Activated T-cell treated with anti-CD3 and anti-CD28 coated beads, Interleukin-2, amount 50 U/mL, for 72 hours (primary cell): ENCODE measurements at places on chromosomes 4 and X. TPM values are rescaled to one million over a fixed set of nuclear protein-coding genes. Genes with fewer than 3 reads are reported as not detected.
A peak's percentile ranks its signal among the peaks of the same experiment; 100 is the strongest.

DNA sequence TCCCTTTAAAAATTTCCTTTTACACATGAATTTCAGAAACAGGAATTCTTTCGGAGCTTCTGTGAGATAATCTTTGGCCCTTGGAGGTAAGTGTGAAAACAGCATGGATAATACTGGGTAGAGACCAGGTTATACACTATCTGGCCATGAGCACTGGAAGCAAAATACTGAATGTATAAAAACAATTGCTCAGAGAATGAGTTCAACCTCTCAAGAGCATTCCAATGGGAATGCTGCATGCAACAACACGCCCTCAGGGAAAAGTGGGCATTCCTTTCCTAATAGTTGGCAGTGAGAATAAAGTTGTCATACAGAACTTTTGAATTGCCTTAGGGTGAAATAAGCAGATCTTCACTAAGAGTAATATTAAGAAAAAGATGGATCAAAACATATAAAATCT lies 574.8 kb upstream of the DIPK2B start:
- peaks cover 15% of the 10 kb centered on the region for H3K36me3 ChIP-seq
- no peak overlapping the region for H3K27ac ChIP-seq
- peaks cover 56% of the 10 kb centered on the region for H3K27me3 ChIP-seq
- no peak for DNase-seq
- peaks cover 96% of the 10 kb centered on the region for H3K4me1 ChIP-seq
- H3K4me3 ChIP-seq: peak overlapping the region; percentile 31

DNA sequence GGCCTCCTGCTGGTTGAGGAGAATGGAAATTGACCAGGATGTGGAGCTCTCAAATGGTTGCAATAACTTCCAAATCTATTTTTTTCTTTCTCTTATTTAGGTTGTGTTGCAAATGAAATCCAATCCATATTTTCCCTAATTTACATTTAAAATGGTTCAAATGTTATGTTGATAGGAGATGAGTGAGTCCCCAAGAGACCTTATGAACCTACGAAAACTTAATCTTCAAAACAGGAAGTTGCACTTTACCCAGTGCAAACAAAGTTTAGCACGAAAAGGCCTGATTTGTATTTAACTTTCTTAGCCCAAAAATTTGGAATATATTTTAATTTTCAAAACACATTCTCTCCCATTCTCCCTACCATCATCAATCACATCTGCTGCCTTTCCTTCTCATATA lies 59.3 kb upstream of the NDP start:
- H3K4me1 ChIP-seq: peaks cover 13% of the 10 kb centered on the region
- H3K4me3 ChIP-seq: no peak overlapping the region
- no peak for DNase-seq

DNA sequence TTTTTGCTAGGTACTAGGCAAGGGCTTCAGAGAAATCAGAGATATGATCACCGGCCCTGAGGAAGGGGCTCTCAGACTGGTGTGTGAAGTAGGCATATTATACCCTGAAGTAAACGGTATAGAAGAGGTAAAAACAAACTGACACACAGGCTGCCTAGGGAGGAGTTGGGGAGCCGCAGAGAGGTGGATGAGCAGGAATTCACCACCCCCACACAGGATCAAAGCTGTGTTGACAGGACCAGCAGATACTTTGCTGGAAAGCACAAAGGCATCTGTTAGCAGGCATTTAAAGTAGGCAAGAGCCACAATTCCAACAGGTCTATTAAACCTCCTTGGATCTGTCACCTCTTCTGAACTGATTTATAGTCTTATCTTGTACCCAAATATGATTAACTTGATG lies 71.8 kb upstream of the GPR34 start:
- no peaks in the 10 kb centered on the region for H3K36me3 ChIP-seq
- H3K27ac ChIP-seq: no peak overlapping the region
- no peaks in the 10 kb centered on the region for H3K4me1 ChIP-seq
- no peak overlapping the region for H3K4me3 ChIP-seq

DNA sequence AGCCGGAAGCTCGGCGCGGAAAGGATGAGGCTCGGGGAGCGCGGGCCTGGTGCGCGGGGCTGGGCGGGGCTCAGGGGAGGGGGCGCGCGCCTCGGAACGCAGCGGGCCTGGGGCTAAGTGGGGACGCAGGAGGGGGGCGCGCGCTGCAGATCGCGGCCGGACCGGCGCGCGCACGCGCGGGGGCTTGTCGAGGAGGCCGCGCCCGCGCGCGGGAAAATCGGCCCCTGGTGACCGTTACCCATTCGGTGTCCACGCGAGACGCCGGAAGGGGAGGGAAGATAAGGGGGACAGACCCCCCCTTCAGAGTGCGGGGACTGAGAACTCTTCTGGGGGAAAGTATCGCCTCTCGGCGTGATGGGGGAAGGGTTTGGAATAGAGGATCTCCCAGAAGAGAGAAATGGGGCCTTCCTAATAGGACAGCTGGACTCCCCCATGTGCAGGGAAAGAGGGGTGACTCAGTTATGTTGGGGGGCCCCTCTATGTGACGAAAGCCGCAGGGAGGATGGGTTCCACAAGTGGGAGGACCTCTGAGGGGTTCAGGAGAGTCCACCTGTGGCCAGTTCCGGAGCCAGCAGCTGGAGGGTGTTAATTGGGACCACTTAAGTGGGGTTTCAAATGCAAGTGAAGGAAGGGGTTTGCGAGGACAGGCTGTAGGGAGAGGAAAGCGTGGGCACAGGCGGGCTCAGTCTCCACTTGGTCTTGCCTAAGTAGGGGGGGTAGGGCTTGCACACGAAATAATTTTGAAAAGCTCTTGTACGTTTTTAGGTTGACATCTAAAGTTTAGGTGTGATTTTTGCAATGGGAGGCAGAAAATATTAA lies 584 bp downstream of the SUV39H1 start:
- DNase-seq: peak; percentile 56
- H3K4me1 ChIP-seq: peaks cover 44% of the 10 kb centered on the region
- peaks cover 12% of the 10 kb centered on the region for H3K36me3 ChIP-seq
- peaks cover 14% of the 10 kb centered on the region for H3K27me3 ChIP-seq
- H3K4me3 ChIP-seq: peak overlapping the region; percentile 87
- H3K27ac ChIP-seq: peak overlapping the region; percentile 97

DNA sequence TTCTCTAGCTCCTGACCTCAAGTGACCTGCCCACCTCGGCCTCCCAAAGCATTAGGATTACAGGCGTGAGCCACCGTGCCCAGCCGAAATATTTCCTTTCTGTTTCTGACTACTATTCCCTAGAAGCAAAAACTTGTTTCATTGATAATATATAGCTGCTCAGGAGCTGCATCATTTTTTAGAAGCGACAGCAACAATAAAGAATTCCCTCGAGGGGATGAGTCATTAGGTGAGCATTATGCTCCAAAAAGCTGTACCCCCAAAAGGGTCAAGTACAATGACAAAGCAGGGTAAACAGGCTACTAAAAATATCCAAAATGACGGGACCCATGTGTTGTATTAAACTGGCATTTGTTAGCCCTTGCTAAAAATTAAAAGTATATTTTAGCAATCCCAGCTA lies 67.0 kb downstream of the RBM47 start:
- H3K4me3 ChIP-seq: no peak overlapping the region
- H3K36me3 ChIP-seq: no peaks in the 10 kb centered on the region
- peaks cover 38% of the 10 kb centered on the region for H3K4me1 ChIP-seq
- no peak overlapping the region for H3K27ac ChIP-seq
- H3K27me3 ChIP-seq: no peaks in the 10 kb centered on the region

Gene TDO2
- total RNA-seq: not detected

Gene SEPTIN6
- total RNA-seq: 275 TPM

Gene SHROOM4
- not detected for total RNA-seq
